ENCODE measurements at places on chromosomes 3 and 15. TPM values are rescaled to one million over a fixed set of nuclear protein-coding genes. Genes with fewer than 3 reads are reported as not detected.

GRCh38 chr15:68822818-68823217 lies 2.1 kb upstream of the ANP32A start:
- no peak for DNase-seq

DNA sequence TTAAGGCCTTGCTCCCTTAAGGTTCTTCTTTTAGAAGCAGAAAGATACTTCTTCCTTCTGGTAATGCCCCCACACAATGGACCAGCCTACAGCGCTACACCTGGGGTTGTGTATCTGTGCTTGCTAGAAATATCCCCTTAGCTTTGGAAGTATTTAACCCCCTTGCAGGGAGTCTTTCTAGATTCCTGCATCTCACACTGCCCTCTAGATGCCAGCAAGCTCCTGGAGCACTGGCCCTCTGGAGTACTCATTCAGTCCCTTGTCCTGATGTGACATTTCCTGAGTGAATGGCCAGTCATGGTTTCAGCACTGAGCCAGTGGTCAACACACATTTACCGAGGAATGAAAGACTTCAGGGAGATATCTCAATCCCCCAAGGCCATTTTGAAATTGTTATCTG lies 30.4 kb upstream of the RBP2 start:
- no peak for DNase-seq

- no peak for DNase-seq
Observed at GRCh38 chr3:185988816-185989175, 51.0 kb upstream of the TRA2B start.

Gene LMOD3
- total RNA-seq = not detected

Gene TMEM89
- not detected for total RNA-seq

Gene ANKRD63
- not detected for total RNA-seq

Gene SKOR1
- not detected for total RNA-seq

DNA sequence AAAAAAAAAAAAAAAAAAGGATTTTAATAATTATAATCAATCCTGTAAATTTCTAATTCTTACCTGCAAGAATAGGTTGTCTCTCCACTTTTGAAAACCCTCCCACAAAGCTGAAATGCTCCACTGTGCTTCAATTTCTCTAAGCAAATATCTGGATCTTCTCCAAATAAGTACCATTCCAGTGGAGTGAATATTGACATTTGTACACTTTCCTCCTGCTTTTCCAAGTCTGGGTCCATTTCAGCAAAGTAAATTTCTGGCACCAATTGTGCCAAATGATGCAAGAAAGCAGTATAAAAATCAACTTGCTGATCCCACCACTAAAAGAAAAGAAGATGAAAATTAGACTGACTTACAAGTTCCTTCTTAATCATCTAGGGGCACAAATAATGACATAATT lies 19.9 kb downstream of the UBR1 start:
- DNase-seq = no peak

Gene CLK3
- total RNA-seq = 96.9 TPM

DNA sequence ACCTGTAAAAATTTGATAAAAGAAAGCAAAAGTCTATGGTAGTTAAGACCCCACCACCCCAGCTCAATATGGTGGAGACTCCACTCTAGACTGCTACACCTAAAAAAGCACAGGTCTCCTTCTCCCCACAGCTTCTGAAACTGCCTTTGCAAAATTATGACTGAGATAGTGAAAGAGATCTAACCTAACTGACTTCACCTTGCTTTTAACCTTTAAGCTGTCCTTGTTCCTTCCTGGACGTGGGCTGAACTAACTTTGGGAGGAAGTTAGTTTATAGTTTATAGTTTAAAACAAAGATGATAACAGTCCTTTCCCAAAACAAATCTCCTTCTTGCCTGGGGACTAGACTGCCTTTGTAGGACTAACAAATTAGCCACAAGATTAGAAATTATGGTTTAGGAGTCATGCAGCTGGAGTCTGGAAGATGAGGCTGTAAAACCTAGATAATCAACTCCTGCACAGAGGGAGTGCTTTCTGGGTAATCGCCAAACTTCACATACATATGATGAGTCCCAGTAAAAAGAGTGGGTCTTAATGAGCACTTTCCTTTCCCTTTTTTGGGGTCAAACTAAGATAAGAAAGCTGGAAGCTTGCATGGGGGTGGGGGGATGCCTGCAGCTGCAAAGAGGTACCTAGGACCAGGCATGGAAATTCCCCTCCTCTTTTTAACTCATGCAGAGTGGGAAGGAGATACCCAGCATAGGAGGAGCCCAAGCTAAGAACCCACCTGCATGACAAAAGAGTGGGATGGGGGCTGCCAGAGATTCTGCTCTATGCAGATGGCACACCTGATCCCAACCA lies 17.5 kb downstream of the CCR8 start:
- DNase-seq = no peak

GRCh38 chr3:124966521-124967445 lies 32.2 kb upstream of the MUC13 start:
- DNase-seq = no peak

DNA sequence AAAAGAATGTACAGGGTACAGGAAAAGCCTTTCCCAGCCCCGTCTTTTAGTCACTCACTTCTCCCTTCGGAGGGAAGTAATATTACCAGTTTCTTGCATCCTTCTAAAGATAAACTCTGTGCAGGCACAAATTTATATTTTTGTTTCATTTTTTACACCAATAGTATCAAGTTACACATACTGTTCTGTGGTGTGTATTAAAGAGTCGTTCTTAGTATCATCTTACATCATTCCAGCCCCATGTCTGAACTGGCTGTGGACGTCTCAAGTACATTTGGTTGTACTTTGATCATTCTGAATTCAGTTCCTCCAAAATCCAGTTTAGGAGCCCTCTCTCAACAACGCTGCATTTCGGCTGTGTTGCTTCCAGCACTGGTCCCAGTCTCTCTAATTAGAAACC lies 68.7 kb downstream of the LMLN start:
- no peak for DNase-seq

GRCh38 chr15:100531823-100532327 lies 3.1 kb upstream of the CERS3 start:
- DNase-seq = no peak

DNA sequence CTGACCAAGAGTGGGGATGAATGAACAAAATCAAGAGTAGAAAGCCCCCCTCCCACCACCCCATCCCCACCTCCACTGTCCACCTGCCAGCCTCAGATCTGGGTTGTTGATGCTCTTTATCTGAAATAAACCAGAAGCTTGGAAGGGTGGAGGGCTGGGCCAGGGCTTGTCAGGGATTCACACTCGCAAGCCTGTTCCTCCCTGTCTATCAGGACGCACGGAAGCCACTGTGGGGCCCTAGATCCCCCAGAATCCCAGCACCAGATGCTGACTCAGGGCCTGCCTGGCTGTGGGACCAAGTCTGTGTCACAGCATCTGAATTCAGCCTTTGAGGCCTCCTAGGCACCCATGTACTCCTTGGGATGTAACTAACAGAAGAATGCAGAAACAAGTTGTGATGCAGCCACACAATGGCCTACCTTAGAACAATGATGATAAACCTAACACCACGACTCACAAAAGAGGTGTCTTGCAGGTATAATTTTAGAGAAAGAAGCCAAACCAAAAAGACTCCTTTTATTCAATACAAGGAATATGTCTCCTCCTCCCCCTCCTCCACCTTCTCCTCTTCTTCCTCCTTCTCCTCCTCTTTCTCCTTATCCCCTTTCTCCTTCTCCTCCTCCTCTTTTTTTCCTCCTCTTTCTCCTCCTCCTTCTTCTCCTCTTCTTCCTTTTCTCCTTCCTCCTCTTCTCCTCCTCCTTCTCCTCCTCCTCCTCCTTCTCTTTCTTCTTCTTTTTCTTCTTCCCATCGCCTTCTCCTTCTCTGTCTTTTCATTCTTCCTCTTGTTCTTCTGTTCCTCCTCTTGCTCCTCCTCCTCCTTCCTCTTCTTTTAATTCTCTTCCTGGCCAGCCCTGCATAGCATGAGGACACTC lies 234.7 kb downstream of the PLCL2 start:
- DNase-seq = no peak

Gene CYP1A2
- not detected for total RNA-seq

- no peak for DNase-seq
Observed at GRCh38 chr15:99146661-99147060, 41.8 kb downstream of the SYNM start.

Gene TRAT1
- not detected for total RNA-seq

DNA sequence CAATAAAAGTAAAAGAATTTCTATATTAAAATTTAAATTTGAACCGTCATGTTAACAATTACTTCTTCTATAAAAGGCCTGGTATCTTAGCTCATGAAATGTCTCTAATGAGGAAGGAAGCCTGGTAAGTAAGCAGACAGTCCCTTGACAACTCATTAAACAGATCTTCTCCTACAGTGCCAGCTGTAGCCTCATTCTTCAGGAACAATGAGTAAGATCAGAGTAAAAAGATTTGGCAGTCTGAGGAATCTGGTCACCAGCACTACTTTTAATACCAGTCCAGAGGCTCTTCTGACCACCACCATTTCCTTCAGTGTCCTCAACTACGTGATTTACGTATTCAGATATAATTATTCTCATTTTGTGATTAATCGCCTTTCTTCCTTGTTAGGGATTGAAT lies 955.0 kb upstream of the ALCAM start:
- peak; percentile 14 for DNase-seq

GRCh38 chr3:143464850-143465249 lies 345.3 kb downstream of the CHST2 start:
- DNase-seq = peak; percentile 87

DNA sequence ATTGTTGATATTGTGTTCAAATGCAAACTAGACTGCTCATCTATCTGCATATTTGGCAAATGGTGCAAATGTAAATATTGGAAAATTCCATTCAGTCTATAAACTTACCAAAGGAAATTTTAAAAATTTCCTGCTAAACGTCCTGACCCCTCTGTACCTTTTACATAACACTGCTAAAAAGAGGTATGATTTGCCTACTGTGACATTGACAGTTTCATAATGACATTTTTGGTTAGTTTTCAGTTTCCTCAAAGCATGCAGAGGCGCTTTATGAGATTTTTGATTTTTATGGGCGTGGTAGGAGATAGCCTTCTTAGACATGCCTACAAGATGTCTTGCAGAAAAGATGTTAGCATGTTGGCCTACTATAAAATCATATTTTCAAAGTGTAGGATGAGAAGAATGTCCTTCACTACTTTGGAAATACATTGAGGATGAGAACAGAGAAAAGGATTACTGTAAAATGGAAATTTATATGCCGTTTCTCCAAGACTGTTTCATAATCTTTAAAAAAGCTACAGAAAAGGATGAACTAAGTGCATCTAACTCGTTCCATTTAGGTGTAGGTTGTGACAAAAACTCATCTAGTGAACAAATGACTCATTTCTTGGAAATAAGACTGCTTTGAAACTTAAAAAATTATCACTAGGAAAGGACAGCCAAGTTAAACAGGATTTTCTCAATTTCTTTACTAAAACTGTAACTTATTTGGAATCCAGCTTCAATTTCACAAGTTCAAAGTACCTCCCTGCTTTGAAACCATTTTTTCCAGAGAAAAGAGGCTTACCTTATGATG lies 14.5 kb upstream of the ISLR start:
- DNase-seq = no peak

DNA sequence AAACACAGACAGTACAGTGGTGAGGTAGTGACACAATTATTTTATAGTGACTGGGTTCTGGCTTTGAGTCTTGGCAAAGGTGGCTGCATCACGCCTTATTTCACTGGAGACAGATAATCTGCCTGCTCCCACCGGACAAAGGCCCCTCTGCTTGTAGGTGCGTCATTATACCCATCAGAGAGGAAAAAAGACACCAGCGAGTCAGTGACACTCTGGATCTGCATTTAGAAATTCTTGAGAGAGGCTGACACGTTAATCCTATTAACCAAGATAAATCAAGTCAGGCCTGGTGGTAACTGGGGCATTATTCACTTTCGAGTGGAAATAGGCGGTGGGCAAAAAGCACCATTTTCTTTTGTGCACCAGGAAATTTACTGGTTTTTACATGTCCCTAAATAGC lies 76.2 kb downstream of the NR2F2 start:
- no peak for DNase-seq

GRCh38 chr15:78208887-78209645 lies 25.3 kb downstream of the ACSBG1 start:
- DNase-seq = no peak

DNA sequence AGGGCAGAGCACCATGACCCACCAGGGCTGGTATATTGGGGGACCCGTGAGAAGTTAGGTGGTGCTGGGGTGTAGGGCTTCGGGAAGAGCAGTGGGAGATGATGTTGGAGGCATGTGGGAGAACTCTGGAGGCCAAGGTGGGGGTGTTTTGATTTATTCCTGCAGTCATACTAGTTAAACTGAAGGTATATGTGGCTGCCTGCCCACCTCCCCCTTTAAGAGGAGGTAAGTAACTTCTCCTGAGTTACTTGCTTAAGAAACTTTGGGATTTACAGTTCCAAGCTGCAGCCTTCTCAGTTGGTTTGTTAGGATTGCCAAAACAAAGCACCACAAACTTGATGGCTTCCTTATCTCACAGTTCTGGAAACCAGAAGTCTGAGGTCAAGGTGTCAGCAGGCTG lies 73.1 kb upstream of the AGBL1 start:
- DNase-seq = no peak

- peak; percentile 56 for DNase-seq
Observed at GRCh38 chr15:72339777-72340177, 19.8 kb upstream of the CELF6 start.

- DNase-seq = peak; percentile 19
Observed at GRCh38 chr3:113498221-113499005, 16.5 kb downstream of the SPICE1 start.

GRCh38 chr15:70271422-70272088 lies 173.8 kb upstream of the TLE3 start:
- DNase-seq = peak; percentile 96

- DNase-seq = no peak
Observed at GRCh38 chr15:68712886-68713285, 107.8 kb downstream of the ANP32A start.

Gene C3orf62
- 1.5 TPM for total RNA-seq

DNA sequence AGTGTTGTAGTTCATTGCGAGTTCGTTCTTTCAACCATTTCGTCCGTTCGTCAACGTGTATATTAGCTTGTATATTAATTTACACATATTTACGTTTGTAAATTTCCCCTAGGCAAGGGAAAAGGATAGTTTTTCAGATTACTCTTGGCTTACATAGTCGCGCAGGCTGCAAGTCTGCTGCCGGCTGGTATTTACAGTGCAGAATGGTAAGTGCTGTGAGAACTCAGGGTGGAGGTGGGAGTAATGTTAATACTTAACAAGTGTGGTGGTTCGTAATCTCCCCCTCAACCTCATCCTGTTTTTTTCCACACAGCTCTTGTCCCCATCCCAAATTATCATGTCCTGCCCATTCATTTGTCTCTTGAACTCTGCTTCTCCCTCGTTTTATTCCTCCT lies 766 bp downstream of the FAM98B start:
- no peak for DNase-seq

- DNase-seq = no peak
Observed at GRCh38 chr15:70530906-70531305, 232.5 kb downstream of the UACA start.

Gene ADAMTS7
- 27.4 TPM for total RNA-seq
